ENCODE measurements at places on chromosomes 3 and 15.

DNA sequence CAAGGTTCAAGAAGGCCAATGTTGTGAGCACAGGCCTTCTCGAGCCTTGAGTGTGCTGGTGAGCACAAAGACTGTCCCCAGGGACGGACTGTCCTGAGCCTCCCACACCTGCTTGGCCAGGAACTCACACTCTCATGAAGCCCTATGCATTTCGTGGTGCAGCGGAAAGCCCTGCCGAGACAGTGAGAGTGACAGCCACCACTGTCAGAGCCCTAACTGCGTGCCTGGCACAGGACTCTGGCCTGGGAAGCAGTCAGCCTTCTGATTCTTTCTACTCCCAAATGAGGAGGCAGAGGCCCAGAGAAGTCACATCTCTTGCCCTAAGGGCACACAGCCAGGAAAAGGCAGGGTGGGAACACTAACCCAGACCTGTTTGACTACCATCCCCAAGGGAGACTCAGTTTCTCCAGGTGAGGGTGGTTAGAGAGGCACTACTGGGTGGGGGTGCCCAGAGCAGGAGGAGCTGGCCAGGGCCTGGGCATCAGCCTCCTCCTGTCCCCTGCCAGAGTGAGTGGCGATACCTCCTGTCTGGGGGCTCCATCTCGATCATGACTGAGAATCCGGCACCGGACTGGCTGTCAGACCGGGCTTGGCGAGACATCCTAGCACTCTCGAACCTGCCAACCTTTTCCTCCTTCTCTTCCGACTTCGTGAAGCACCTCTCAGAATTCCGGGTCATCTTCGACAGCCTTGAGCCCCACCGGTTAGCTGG is 50.8 kb downstream of the SEMA3G start:
- no peak for DNase-seq

- DNase-seq, result no peak
Observed at GRCh38 chr15:101376615-101377395, 81.8 kb upstream of the SNRPA1 start.

- no peak for DNase-seq
Observed at GRCh38 chr3:58683466-58683865, 16.9 kb upstream of the FAM3D start.

- no peak for DNase-seq
Observed at GRCh38 chr3:111237946-111238345, 166.3 kb downstream of the NECTIN3 start.

- no peak for DNase-seq
Observed at GRCh38 chr3:155024006-155024638, 56.0 kb upstream of the MME start.

DNA sequence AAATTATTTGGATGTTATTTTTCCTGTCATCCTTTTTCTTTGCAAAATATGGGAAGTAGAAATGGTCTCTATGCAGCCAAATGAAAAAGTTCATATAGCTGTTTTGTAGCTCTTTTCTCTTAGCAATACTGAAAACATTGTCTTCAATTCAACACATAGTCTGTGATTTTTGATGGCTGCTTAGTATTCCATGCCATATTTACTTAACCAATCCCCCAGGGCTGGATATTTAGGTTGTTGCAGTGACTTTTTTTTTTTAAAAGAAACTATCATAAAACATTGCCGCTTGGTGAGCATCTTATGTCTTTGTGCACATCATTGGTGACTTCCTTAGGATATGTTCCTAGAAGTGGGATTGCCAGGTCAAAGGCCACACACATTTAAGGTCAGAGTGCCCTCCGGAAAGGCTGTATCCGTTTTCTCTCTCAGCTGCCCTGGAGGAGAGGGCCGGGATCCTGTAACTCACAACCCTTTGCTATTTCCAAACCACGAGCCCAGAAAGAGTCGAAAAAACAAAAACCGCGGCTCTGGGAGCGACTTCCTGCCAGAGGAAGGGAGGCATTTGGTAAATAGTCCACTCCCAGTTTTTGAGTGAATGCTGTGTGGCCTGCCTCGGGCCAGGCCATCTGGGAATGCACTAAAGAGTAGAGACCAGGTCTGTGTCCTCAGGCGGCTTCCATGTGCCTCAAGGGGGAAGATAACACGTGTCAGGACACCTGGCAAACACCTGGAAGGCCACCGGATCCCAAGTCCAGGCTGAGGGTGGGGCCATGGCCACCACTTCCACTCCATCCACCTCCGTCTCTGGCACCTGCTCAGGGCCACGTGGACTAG is 41.9 kb downstream of the SMAD6 start:
- no peak for DNase-seq

GRCh38 chr3:36945333-36945980 is 603 bp upstream of the TRANK1 start:
- DNase-seq, result no peak

DNA sequence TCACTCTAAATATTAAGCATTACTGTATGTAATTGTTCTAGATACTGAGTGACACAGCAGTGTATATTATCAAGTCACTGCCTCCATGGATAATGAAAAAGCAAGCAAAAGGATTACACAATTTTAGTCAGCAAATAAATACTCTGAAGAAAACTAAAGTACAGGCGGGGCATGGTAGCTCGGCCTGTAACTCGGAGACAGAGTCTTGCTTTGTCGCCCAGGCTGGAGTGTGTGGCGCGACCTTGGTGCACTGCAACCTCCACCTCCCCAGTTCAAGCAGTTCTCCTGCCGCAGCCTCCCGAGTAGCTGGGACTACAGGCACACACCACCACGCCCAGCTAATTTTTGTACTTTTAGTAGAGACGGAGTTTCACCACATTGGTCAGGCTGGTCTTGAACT is 32.7 kb downstream of the RBM6 start:
- DNase-seq, result no peak

- DNase-seq, result no peak
Observed at GRCh38 chr3:3848923-3849275, 49.7 kb downstream of the LRRN1 start.

DNA sequence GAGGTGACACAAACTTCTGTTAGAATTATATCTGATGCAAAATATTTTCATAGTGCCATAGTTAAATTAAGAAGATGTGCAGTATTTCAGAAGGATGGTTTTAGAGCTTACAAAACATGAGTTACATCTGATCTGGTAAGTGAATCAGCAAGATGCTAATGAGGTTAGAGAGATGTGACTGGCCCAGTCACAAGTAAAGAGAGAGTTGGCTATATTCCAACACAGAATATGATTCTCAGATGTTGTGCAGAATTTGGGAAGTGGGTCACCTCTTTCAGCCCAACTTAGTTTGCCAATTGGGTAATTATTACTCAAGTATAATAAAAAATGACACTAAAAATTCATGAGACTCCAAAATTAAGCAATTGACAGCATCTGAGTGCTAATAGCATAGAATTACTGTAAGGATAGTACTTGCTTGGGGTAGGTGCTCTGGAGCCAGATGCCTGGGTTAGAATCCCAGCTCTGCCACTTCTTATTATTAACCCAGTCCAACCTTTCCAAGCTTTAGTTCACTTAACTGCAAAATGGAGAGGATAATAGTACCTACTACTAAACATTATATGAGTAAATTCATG is 30.8 kb downstream of the P2RY1 start:
- no peak for DNase-seq

GRCh38 chr15:89335298-89336041 is 846 bp upstream of the POLG start:
- DNase-seq, result peak; percentile 49

GRCh38 chr3:190810957-190811356 is 51.5 kb downstream of the GMNC start:
- no peak for DNase-seq

- DNase-seq, result no peak
Observed at GRCh38 chr15:96043591-96044171, 286.8 kb upstream of the NR2F2 start.

GRCh38 chr3:119308355-119308754 is 14.2 kb downstream of the ARHGAP31 start:
- no peak for DNase-seq

DNA sequence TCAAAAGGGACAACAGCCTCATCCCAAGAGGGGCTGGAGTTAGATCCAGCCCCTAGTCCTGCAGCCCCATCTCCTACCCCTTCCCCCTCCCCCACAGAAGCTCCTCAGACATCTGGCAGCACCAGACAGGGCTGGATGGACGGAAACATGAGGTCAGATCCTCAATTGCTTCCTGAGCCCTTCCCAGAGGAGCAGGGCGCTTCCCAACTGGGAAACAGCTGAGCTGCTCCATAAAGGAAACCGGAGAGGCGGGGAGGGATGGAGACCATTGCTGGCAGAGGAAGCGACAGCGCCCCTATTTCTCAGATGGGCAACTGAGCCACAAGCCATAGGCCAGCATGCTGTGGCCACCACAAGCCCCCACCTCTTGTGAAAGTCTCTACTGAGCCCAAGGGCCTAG is 18.3 kb upstream of the CYP11A1 start:
- no peak for DNase-seq

DNA sequence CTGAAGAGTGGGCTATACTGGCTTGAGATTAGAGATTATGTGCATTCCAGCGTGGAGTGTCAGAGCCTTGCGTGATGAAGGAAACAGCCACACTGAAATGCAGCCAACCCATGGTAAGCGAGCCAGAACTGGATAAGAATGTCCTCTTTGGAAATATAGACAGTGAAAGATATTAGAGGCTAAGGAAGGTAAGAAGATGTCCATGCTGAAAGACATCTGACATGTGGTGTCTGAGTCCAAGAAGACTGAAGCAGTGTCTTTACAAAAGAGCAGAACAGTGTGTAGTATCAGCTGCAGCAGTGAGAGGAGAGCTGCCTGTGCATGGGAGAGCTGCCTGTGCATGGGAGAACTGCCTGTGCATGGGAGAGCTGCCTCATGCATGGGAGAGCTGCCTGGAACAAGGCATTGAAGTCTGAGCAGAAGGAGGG is 672.2 kb downstream of the DIPK2A start:
- no peak for DNase-seq

DNA sequence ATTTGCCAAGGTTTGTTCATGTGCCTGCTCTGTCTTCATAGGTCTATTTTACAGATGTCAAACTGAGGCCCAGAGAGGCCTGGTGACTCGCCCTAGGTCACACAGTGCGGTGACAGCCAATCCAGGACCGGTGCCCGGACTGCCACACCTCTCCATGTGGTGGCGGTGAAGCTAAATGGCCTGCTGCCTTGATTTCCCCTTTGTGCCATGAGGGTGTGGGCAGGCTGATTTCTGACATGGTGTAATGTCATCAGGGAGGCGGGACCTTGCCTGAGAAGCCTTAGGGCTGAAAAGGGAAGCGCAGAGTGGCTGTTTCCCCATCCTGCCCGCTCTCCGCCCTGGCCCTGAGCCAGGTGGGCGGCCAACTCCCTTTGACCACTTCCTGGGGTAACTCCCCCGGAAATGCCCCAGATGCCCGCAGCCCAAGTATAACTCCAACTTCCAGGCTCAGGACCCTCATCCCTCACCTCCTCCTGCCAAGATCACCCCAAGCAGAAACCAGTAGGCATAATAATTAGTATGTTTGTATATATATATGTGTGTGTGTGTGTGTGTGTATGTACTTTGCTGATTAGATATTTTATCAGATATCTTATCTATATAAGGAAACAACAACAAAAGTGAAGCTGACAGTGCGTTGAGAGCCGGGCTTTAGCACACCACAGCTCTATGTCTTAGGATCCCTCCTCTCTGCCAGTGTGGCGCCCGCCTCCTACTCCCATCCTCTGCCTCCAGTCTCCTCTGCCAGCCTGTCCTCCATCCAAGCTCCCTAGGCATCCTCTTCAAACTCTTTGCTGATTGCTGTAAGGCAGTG is 63.9 kb downstream of the IQSEC1 start:
- DNase-seq, result peak; percentile 83

- peak; percentile 81 for DNase-seq
Observed at GRCh38 chr3:121431726-121432517, 113.9 kb downstream of the POLQ start.

- DNase-seq, result no peak
Observed at GRCh38 chr3:126523745-126524428, at the start of gene CHST13. Gene CHST13, plus strand, starts transcription at chr3:126524155. Its CDS starts 178 bp downstream, at chr3:126524333.

DNA sequence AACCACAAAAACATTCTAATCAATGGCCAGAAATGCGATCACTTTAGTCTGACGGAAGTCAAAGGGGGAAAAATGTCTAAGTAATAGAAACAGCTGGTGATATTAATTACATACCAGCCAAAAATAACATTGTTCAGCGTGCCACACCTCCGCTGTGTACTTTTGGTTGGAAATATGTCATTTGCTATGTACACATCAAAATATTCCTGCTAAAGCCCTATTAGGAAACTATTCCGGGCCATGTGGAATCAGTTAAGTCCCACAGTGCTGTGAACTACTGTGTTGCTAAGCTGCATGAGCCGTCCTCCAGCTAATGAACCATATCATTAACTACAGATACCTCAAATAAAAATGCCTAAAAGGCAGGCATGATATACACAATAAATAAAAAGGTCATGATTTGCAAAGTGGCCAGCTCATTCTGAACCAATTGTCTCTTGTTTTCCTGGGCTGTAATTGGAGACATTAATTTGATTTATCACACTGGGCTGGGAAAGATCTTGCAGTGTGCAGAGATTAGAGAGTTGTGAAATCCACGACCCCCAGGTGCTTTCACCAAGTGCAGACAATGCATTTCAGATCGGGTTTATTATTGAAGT is 200.5 kb upstream of the LRTM1 start:
- DNase-seq, result no peak

- no peak for DNase-seq
Observed at GRCh38 chr3:115398506-115398905, 224.8 kb upstream of the GAP43 start.

GRCh38 chr15:39788800-39789565 is 6.3 kb upstream of the FSIP1 start:
- no peak for DNase-seq

DNA sequence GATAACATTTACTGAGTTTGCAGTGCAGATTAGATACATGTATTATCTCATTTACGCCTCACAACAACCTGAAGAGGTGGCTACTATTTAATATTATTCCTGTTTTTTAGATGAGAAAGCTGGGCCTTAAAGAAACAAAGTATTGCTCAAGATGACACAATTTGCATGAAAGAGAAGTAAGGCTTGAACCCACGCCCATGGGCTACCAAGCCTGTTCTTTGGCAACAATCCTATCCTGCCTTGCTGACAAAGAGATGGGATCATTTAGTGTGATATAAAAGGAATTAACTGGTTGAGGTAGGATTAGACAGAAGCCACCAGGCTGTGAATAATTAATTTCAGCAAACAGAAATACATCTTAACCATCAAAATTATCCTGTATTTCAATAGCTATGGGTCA is 9.2 kb upstream of the LDHAL6B start:
- DNase-seq, result no peak

DNA sequence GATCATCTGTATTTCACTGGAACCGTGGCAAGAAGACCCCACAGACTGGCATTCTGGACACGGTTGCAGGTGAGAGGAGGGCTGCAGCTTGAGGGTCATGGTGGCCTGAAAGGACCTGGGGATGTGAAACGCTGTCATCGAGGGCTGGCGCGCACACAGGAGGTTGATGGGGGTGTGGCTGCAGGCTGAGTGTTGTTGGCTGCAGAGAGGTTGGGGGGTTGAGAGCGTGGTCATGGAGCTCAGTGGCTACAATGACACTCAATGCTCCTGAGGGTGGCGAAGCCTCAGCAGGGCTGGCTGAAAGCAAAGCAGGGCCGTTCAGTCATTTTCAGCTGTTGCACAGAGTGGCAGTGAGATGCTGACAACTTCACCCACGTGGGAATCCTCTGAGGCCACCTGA is 21.0 kb downstream of the CPN2 start:
- DNase-seq, result no peak

- DNase-seq, result no peak
Observed at GRCh38 chr15:35690698-35691116, 144.7 kb upstream of the DPH6 start.
